Islet precursor cell (in vitro differentiated cells): ENCODE measurements at places on chromosomes 12 and 14.

- peak; percentile 99 for DNase-seq
Observed at GRCh38 chr12:48351022-48351708, 446 bp upstream of the ZNF641 start.

- no peak for DNase-seq
Observed at GRCh38 chr14:58488550-58488949, 61.0 kb downstream of the KIAA0586 start.

- DNase-seq: peak; percentile 93
Observed at GRCh38 chr14:101476916-101477553, 84.3 kb upstream of the DIO3 start.

DNA sequence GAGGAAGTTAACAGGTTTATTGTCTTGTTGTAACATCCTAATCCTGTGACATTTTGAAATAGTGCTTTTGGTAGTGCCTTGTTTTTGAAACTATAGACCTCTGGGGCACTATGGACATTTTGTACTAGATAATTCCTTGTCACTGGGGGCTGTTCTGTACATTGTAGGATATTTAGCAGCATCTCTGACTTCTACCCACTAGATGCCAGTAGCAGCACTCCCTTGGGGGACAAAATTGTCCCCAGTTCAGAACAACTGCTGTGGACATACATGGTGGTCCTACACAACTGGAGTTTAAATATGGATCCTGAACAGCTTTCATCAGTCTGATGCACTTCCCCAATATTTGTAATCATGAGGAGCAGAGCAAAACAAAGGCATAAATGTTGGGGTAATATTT, 264.7 kb downstream of the RAD51B start:
- peak; percentile 53 for DNase-seq

DNA sequence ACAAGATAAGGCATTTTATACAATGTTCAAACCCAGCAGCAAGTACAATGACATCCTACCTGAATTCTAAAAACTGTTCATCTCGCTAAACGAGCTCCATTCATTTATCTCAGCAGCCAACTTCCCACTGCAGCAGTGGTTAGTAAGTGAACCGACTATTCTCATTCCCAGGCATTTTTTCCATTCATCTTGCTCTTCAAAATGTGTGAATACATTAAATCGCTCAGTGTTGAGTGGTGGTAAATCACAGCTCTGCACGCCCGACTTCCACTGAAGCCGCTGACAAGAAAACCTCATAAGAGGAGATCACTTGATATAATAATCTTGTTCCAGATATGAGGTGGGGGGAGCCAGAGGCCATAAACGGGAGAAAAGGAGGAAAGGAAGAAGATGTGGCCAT, 746.2 kb upstream of the USP15 start:
- DNase-seq: no peak

DNA sequence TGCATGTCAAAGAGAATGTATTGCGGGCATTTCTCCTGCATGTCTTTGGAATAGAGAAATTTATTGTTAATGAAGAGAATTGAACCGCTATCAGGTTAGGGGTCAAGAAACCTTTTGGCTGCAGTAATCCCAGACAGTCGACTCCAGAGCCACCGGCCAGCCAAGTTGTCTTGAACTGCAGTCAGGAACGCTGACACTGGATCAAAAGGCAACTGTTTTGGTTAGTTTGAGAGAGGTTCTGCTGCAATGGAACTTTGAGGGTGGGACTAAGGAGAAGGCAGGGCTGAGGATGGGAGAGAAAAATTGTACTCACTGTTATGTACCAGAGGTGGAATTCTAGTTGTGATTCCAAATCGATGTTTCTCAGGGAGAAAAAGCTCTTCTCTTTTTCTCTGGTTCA, 28.2 kb downstream of the PPFIBP1 start:
- no peak for DNase-seq

DNA sequence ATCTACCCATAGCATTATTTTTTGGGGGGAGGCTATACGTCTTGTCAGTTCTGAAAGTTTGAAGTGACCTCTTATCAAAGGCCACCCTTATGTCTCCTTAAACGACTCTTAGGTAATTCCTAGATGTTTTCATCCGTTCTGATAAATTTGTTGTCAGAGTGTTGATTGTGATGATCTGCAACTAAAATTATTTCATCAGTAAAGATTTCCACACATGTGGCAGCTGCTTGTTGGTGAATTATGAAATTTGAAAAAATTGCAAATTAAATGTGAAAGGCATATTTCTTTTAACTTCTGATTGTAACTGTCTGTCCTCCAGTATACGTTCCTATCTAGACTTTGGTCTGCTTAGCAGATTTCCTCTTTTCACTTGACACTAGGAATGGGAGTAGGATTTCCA, 1.4 kb downstream of the ADIPOR2 start:
- no peak for DNase-seq

DNA sequence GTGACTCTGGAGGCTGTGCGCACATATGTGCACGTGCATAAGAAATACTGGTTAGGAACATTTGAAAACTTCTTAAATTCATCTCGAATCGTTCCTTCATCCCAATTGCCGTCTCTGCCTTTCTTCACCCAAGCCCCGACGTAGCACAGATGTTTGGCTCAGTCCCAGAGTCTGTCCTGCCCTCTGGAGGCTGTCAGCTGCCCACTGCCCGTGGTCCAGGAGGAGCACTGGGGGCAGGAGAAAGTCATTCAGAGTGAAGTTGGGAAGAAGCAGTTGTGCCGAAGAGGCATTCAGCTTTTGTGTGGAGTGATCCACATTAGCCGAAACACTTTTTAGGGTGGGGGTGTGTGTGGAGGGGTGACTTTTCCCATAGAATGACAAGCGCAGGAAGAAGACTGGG, 124.9 kb downstream of the TSPAN9 start:
- no peak for DNase-seq
